ENCODE measurements at places on chromosomes 1 and 21.

DNA sequence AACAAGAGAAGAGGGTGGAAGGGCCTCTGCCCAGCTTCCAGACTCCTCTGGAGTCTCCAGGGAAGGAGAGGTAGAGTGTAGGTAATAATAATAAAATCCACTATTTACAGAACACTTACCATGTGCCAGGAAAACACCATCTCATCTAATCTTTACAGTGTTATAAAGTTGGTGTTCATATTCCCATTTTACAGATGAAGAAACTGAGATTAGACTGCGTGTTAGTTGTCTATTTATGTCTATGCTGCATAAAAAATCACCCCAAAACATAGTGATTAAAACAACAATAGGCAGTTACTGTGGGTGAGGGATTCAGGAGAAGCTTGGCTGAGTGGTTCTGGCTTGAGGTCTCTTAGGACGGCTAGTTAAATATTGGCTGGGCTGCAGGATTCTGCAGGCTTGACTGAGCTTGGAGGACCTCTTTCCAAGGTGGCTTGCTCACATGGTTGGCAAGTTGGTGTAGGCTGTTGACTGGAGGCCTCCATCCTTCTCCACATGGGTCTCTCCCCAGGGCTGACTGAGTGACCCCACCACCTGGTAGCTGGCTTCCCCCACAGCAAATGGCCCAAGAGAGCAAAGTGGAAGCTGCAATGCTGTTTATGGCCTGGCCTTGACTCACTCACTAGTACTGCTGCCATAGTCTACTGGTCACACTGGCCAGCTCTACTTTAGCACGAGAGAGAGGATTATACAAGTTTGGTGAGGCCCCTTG is 6.5 kb upstream of the ALX3 start:
- DNase-seq, result no peak

DNA sequence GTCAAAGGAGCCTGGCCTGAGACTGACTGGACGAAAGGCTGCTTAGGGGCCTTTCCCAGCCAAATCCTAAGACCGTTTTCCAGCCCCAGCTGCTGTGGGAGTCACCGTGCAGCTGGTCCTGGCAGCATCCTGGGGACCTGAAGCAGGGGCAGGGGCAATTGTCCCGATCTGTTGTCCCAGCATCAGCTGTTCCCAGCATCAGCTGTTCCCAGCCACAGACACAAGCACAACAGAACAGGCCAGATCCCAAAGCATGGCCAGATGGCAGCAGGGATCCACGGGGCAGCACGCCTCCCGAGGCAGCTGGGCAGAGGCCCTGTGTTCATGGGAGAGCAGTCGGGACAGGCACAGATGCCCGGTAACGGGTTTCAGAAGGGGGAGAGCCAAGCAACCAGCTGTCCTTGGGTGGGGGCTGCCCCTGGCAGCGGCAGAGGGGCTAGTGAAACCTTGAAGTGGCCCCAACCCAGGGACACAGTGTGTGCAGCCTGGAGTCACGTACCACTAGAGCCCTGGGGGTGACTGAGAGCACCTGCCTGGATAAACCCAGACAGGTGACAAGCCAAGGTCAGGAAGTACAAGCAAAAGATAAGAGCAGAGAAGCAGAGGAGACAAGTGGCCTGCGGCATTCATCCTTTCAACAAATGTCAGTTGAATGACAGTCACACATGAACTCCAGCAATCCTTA is 13.3 kb downstream of the CELA2B start:
- DNase-seq, result no peak

DNA sequence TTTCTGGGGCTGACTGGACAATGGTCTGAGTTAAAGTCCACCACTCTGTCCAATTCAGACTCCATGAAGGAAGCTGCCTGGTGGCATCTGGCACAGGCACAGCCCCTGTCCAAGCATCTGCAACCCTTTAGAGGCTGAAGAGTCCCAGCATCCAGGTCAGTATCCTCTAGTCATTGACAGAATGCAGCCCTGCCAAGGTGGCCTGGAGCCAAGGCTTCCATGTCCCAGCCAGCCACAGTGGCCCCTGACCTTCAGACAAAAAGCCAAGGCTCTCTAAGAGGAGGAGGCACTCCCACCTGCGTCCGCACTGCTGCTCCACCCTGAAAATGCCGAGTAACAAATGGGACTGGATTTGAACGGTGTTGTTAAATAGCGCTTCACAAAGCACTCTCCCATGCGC is 49.4 kb downstream of the KCNN3 start:
- no peak for DNase-seq

- no peak for DNase-seq
These were observed 96.2 kb downstream of the RGS2 start for GRCh38 chr1:192905049-192905448.

GRCh38 chr1:9850442-9851162 is 26.8 kb upstream of the CLSTN1 start:
- DNase-seq, result no peak

DNA sequence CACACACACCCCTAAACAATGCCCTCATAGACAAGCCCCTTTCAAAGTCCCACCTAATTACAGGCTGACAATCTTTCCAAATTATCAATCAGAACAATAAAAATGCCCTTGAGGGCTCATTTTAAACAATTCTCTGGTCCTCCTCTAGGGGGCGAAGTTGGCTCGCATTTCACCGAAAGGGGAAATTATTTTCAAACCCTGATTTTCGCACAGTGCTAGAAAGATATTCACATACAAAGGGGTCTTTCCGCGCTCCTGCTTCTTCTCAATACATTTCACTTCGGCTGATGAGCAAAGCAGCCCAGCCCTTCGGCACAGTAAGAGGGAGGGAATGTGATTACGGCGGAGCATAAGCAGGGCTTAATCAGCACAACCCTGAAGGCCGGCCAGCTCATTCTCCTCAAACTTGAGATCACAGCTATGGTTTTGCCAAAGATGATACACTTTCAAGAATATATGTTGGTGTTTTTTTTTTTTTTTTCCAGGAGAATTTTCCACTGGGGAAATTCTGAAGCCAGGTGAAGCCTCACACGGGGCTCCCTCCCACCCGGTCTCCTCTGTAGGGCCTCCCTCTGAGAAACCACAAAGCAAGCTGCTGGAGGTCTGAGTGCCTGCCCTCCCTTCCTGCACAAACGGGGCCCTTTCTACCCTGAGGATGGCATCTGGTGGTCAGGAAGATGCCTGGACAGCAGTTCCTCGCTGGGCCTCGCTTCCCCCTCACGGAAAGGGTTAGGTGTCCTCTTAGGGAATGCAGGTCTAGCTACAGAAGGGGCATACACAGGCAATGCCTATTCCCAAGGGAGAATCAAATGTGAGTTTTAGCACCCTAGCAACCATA is 66.9 kb downstream of the GNG12 start:
- DNase-seq, result peak; percentile 55

DNA sequence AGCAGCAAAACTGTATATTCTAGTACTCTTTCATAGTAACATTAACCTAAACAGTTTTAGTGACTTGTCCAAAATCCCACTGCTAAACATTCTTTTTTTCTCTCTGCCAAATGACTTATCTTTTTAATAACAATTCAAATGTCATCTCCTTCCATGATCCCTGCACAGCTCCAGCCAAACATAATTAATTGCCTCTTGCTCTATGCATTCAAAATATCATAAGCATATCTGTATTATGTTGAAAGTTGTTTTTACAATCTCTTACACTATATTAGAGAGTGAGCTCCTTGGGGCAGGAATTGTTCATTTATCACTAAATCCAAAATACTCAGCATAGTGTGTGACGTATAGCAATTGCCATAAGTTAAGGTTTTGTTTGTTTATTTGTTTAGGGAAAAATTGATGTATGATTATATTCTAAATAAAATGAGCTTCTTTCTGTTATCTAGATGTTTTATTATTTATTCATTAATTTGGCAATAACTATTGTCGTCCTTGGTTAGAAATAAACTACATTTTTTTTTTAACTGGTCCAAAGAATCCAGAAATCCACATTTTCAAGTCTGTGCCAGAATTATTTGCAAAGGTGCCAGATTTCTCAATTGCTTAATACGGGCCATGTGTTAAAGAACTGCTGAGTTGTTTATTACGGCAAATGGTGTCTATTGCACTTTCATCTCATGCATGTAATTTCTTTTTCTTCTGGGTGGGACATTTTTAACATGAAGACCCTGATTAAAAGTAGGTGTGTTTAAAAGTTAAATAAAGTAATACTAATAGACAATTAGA is 577.2 kb upstream of the ZRANB2 start:
- DNase-seq, result no peak

- DNase-seq, result no peak
These were observed 59.7 kb downstream of the MYOM3 start for GRCh38 chr1:24052220-24052619.

DNA sequence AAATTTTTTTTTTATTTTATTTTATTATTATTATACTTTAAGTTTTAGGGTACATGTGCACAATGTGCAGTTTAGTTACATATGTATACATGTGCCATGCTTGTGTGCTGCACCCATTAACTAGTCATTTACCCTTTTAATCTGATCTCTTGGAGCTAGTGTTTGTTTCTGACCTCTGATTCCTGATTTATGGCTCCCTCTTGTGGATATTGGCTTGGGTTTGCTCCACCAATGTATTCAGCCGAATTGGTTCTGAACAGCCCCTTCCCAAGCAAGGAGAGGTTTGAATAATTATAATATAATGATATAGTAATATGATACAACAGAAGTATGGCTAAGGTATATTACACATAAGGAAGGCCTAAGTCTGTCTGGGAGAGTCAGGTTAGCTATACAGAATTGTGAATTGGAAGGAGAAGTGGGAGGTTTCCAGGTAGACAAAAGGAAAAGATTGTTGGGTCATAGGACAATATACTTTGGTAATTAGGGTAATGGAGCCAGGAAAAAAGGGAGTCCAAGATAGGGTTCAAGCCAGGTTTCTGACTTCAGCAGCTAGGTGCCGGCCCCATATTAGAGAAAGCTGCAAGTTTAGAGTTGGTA is 53.1 kb upstream of the HMCN1 start:
- DNase-seq, result no peak

- no peak for DNase-seq
These were observed 346.2 kb upstream of the ZRANB2 start for GRCh38 chr1:71427066-71427465.

GRCh38 chr1:157104598-157105293 is 5.1 kb upstream of the ETV3L start:
- DNase-seq, result no peak

All from right renal pelvis (tissue), 4 donors.